ENCODE measurements at places on chromosomes 4 and X.

DNA sequence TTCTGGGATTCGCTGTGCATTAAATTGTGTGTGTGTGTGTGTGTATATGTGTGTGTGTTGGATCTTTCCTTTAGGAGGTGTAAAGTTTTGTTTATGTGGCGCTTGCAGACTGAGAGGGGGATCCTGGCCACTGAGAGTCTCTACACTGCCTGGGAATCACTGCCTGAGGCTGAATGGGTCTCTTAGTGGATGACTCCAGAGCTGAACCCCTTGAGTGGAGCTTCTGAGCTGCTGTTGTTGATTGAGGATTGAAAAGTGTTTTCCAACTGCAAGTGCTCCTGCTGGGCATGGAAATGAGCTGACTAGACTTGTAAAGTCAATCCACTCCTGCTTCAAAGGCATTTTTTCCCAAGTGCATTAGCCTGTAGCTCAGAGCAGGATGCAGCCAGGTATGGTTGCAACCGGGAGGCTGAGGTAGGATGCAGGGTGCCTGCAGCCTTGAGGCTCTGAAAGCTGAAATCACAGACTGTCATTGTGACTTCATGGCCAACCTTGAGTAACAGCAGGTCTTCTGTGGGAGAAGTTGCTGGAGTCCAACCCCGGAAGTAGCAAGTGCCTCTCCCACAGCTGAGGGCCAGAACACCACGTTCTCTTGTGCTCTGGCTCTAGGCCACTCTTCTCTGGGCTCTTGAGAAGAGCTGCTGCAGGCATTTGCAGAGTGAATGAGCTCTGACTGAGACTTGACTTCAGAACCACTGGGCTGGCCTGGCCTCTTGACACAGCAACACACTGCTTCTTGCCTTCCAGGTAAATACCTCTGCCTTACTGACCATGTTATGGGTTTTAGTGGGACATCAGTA is at the start of gene TBX22:
TSS of gene TBX22 (plus strand) at position 613 of the 800 bp plus-strand sequence. CDS start 7,517 bp downstream, outside the sequence.
- no peak within 1 kb of the TSS for H3K27ac ChIP-seq
- no peaks in the 10 kb centered on the region for H3K4me1 ChIP-seq
- H3K36me3 ChIP-seq, result no peaks in the 10 kb centered on the region
- H3K4me3 ChIP-seq, result no peak within 1 kb of the TSS

DNA sequence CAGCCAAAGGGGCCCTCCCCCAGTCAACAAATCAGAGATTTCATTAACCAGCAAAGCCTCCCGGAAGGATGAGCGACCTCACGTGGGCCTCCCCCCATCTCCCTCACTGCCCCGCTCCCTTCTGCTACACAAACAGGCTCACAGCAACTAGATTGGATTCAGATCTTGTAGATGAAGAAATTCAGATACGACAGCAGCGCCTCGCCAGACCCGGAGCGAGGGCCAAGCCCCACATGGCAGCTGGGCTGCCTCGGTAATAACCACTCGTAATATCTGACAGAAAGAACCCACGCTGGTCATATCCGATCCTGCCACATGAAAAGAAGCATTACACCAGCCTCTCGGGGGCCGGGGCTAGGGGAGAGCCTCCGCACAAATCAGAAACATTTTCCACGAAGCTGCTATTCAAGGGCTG is 581.3 kb downstream of the BCOR start:
- H3K27me3 ChIP-seq, result no peaks in the 10 kb centered on the region
- H3K4me3 ChIP-seq, result no peak overlapping the region
- no peak for DNase-seq
- H3K4me1 ChIP-seq, result no peaks in the 10 kb centered on the region
- no peaks in the 10 kb centered on the region for H3K36me3 ChIP-seq
- H3K27ac ChIP-seq, result no peak overlapping the region

- no peak overlapping the region for H3K27ac ChIP-seq
- no peaks in the 10 kb centered on the region for H3K36me3 ChIP-seq
- no peak for DNase-seq
These were observed 125.8 kb upstream of the VCX3A start for GRCh38 chrX:6660567-6661264.

- H3K4me1 ChIP-seq, result no peaks in the 10 kb centered on the region
- no peaks in the 10 kb centered on the region for H3K36me3 ChIP-seq
- H3K27me3 ChIP-seq, result peaks cover 19% of the 10 kb centered on the region
- H3K4me3 ChIP-seq, result no peak overlapping the region
- H3K27ac ChIP-seq, result no peak overlapping the region
- no peak for DNase-seq
These were observed 4.2 kb downstream of the TCEAL6 start for GRCh38 chrX:102138064-102138463.

- no peak for DNase-seq
- H3K36me3 ChIP-seq, result no peaks in the 10 kb centered on the region
- no peaks in the 10 kb centered on the region for H3K4me1 ChIP-seq
- no peaks in the 10 kb centered on the region for H3K27me3 ChIP-seq
- H3K4me3 ChIP-seq, result no peak overlapping the region
These were observed 86.1 kb downstream of the MAGEC1 start for GRCh38 chrX:141989815-141990214.

DNA sequence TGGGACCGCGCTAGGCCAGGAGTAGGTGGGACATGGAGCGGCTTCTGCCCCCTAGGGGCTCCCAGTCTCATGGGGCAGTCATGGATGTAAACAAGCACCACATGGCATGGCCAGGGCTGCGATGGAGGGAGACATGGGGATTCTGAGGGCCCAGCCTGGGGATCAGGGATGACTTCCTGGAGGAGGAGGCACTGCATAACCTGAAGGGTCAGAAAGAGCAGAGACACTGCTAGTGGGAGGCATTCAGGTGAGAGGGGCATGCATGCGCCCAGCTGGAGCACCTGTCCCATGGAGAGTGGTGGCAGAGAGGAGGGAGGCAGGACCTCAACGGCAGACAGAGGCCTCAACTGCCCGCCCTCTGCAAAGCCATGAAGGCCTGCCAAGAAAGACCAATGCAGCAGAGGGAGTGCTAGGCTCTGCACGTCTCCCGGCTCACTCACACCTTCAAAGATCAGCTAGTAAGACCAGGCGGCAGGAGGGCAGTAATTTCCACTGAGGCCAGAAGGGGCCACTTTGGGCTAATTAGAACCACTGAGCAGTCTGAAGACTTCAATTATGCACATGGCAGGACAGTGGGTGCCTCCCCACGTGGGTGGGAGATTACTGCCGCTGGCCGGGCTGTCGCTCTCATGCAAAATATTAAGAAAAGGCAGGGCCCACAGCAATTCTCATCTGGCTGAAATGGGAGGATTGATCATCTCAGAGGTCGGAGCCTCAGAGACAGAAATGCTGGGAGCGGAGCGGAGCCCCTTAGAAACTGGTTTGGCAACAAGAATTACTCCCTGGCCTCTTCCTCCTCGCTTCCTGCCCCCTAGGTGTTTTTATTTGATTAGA is 69.6 kb downstream of the PPP2R2C start:
- no peaks in the 10 kb centered on the region for H3K36me3 ChIP-seq
- no peak overlapping the region for H3K27ac ChIP-seq
- H3K4me3 ChIP-seq, result no peak overlapping the region
- no peak for DNase-seq
- H3K4me1 ChIP-seq, result no peaks in the 10 kb centered on the region

GRCh38 chr4:97411356-97411755 is 731.9 kb downstream of the STPG2 start:
- no peak overlapping the region for H3K4me3 ChIP-seq
- DNase-seq, result no peak
- H3K4me1 ChIP-seq, result no peaks in the 10 kb centered on the region
- no peaks in the 10 kb centered on the region for H3K27me3 ChIP-seq
- H3K36me3 ChIP-seq, result no peaks in the 10 kb centered on the region

DNA sequence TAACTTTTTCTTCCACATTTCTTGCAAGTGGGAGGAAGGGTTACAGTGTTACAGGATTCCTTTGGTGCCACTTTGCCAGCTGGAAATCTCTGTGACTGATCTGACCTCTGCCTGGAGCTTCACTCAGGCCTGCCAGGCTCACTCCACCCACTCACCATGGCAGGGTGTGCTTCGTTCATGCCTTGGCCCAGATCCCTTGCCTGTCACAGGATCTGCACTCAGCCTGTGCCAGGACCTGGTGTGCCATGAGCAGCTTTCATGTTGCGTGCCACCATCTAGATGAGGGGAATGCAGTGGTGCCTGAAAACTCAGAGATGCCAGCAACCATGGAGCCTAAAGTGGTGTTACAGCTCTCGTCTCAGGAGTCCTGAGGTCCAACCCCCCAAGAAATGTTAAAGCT is 2596.4 kb downstream of the PCDH7 start:
- no peaks in the 10 kb centered on the region for H3K27me3 ChIP-seq
- H3K36me3 ChIP-seq, result no peaks in the 10 kb centered on the region
- H3K4me3 ChIP-seq, result no peak overlapping the region
- no peak overlapping the region for H3K27ac ChIP-seq
- H3K4me1 ChIP-seq, result no peaks in the 10 kb centered on the region

GRCh38 chrX:140804292-140804691 is 94.7 kb downstream of the LINC00632 start:
- H3K36me3 ChIP-seq, result no peaks in the 10 kb centered on the region
- H3K27me3 ChIP-seq, result no peaks in the 10 kb centered on the region
- no peaks in the 10 kb centered on the region for H3K4me1 ChIP-seq
- H3K27ac ChIP-seq, result no peak overlapping the region
- H3K4me3 ChIP-seq, result no peak overlapping the region
- DNase-seq, result no peak

DNA sequence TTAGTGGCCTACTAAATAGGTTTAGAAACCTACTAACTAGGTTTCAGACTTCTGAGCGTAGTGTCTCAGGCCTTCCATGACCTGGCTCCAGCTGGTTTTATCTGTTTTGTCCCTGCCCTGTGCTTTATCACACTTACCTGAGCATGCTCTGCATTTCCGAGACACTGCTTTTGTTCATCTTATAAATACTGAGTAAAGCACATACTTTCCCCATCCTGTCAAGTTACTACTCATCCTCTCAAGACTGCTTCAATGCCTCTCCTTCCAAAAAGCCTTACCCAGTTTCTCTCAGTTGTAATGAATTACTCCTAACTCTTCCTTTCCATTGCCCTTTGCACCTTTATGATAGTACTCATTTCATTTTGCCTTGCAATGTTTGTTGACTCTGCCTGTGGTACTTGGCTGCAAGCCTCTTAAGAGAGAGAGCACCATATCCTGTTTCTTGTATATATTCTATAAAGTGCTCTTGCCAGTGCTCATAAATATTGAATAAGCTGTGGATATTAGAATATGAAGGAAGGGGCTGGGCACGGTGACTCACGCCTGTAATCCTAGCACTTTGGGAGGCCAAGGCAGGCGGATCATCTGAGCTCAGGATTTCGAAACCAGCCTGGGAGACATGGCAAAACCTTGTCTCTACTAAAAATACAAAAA is 34.4 kb downstream of the SLAIN2 start:
- no peak overlapping the region for H3K27ac ChIP-seq
- H3K4me3 ChIP-seq, result no peak overlapping the region
- peaks cover 10% of the 10 kb centered on the region for H3K36me3 ChIP-seq
- no peak for DNase-seq
- H3K4me1 ChIP-seq, result peaks cover 6% of the 10 kb centered on the region

- no peak overlapping the region for H3K27ac ChIP-seq
- H3K4me3 ChIP-seq, result no peak overlapping the region
- H3K36me3 ChIP-seq, result no peaks in the 10 kb centered on the region
- no peaks in the 10 kb centered on the region for H3K27me3 ChIP-seq
These were observed 67.7 kb downstream of the DGKK start for GRCh38 chrX:50402886-50403285.

- H3K4me3 ChIP-seq, result no peak overlapping the region
- H3K4me1 ChIP-seq, result no peaks in the 10 kb centered on the region
These were observed 18.8 kb upstream of the COL25A1 start for GRCh38 chr4:109321232-109321631.

DNA sequence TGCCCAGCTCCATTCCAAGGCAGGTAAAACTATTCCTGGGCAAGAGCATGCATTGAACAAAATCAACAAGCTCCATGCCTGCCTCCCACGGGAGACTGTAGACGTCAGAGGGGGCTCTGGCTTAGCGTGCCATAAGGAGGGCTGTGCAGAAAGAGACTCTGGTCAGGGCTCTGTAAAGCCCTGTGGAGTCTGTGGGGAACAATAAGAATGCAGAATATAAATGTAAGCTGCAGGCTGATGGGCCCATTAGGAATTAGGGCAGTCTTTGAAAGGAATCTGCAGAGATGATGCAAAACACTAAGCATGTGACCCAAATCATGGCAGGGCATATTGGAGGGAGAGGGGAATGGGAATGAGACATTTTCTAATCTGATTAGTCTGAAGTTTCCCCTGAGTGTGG is 170.3 kb downstream of the EFHC2 start:
- no peaks in the 10 kb centered on the region for H3K36me3 ChIP-seq
- DNase-seq, result no peak
- no peaks in the 10 kb centered on the region for H3K4me1 ChIP-seq
- H3K4me3 ChIP-seq, result no peak overlapping the region
- H3K27me3 ChIP-seq, result no peaks in the 10 kb centered on the region

DNA sequence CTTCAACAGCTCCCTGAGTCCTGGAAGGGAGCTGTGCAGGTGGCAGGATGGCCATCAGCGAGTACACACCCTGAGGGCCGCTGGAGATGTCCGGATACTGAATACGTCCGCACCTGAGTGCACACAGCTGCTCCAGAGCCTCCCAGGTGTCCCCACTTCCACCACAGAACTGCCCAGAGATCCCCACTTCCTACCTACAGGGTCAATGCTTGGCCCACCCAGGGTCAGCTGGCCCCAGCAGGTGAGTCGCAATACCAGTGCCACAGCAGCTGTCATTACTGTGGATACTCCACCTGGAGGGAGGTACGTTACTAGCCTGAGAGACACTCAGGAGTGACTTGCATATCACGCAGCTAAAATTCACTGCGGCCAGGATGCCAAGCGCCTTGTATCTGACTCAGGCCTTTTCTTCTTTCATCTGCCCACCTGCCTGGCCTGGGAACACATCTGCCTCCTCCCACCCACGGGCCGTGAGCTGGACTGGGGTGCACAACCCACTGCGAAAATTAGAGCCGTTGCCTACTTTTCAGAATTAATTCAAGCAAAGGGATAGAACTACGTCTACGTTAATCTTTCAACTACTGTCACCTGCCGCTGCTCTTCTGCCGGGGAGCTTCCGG is 9.4 kb downstream of the C4orf50 start:
- H3K4me1 ChIP-seq, result peaks cover 4% of the 10 kb centered on the region
- H3K4me3 ChIP-seq, result no peak overlapping the region
- no peaks in the 10 kb centered on the region for H3K36me3 ChIP-seq
- DNase-seq, result no peak
- no peak overlapping the region for H3K27ac ChIP-seq
- peaks cover 15% of the 10 kb centered on the region for H3K27me3 ChIP-seq

DNA sequence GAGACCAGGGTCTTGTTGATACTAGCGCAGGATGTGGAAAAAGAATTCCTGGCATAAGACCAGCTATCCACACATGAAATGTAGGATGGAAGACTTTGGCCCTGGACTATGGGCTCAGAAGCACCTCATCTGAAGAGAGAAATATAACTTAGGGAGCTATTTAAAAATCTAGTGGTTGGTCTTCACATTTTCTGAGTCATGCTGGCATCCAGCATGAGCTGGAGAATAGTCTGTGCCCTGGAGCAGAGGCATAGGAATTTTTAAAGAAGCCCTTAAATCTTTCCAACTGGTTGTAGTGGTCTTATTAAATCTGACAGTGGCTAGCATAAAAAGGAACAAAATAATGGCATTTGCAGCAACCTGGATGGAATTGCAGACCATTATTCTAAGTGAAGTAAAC is 86.3 kb downstream of the SMARCA5 start:
- no peaks in the 10 kb centered on the region for H3K4me1 ChIP-seq
- peaks cover 1% of the 10 kb centered on the region for H3K27me3 ChIP-seq
- H3K4me3 ChIP-seq, result no peak overlapping the region
- H3K36me3 ChIP-seq, result no peaks in the 10 kb centered on the region
- DNase-seq, result no peak
- H3K27ac ChIP-seq, result no peak overlapping the region

- no peak overlapping the region for H3K4me3 ChIP-seq
- no peak overlapping the region for H3K27ac ChIP-seq
- H3K4me1 ChIP-seq, result no peaks in the 10 kb centered on the region
- peaks cover 13% of the 10 kb centered on the region for H3K27me3 ChIP-seq
- H3K36me3 ChIP-seq, result no peaks in the 10 kb centered on the region
These were observed 32.3 kb downstream of the GRK4 start for GRCh38 chr4:2995546-2996265.

- no peaks in the 10 kb centered on the region for H3K27me3 ChIP-seq
- no peak for DNase-seq
These were observed 21.9 kb downstream of the SLC9A7 start for GRCh38 chrX:46737041-46737440.

All from T-helper 2 cell treated with Interferon-gamma antibody and Interleukin-4, amounts not matched to agents 5 μg/mL and 100 μg/mL, for 36 hours (primary cell).